ENCODE measurements at places on chromosomes 13 and 19.

GRCh38 chr13:63010072-63010658 is 1594.5 kb upstream of the PCDH20 start:
- no peak for DNase-seq

DNA sequence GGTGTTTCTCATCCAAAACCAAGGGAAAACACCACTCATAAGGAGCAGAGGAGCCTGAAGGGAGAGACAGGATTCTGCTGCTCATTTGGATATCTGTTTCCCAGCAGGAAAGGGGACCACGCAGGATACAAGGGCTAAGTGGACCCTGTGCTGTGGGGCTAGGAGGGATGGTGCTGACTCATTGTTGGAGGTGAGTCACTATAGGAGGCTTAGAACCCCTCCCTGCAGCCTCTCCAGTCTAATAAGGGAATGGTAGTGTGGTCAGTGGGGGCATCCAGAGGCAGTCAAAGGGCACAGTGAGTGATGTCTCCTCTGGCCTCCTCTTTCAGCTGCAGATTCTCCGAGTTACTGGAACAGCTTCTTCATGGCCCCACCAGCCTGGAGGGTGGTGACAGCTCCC is 442.3 kb downstream of the TUBA3C start:
- no peak for DNase-seq

DNA sequence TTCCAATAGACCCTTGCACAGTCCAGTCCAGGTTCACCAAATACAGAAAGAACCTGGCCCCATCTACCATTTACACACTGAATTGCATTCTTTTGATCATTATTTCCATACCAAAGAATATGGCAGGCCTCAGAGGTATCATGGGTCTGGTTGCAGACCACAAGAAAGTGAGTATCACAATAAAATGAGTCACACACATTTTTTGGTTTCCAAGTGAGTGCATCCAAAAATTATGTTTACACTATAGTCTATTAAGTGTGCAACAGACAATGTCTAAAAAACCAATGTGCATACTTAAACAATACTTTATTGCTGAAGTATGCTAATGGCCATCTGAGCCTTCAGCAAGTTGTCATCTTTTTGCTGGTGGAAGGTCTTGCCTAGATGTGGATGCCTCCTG is 105.3 kb downstream of the SPACA7 start:
- DNase-seq = no peak

GRCh38 chr19:58046856-58047255 is 12.2 kb upstream of the ZNF135 start:
- no peak for DNase-seq

- no peak for DNase-seq
Measured at GRCh38 chr13:80033951-80034350, 307.0 kb downstream of the SPRY2 start.

DNA sequence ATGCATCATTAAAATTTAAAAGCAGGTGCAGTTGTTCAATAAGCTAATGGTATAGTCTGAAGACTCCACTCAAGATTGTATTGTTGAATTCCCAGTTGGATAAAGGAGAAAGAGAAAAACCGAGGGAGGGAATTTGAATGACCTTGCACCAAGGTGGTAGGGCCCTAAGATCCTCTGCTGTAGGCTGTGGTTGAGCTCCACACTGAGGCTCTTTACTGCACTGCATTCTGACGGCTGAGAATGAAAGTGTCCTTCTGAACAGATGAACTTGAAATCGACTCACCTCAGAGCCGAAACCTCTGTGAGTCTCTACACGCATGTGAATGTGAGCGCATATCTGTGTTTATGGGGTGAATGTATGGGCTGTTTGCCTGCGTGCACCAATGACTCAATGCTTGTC is 388.9 kb upstream of the DACH1 start:
- DNase-seq = peak; percentile 15

DNA sequence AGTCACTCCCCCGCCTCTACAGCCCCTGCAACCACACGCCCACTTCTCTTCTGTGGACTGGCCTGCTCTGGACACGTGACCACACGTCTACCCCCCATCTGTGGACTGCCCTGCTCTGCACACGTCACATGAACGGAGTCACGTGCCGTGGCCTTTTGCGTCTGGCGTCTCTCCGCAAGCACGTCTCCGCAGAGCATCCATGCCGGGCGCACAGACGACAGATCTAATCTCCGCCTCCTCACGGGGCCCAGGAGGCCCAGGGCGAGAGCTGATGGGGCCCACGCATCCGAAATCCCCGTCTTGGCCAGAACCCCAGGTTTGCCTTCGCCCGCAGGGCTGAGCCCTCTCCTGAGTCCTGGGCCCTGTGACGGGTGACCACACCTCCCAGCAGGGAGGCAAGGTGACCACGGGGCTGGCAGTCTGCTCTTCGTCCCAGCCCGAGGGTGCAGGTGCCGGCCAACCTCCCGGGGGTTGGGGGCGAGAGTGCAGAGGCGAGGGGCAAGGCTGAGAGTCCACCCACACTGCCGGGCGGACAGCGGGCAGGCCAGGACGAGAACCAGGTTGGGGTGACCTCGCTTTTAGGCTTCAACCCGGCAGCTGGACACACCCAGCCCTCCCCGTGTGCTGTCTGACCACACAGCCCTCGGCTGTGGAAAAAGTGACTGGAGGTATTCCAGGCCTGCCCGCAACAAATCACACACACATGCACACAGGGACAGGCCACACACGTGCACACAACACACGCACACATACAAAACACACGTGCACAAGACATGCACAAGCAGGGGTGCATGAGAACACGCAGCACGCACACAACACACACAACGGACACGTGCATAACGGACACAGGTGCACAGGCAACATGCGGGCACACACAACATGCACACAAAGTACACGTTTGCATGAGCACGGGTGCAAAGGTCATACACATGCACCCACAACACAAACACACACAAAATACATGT is 3.9 kb downstream of the SBNO2 start:
- no peak for DNase-seq

DNA sequence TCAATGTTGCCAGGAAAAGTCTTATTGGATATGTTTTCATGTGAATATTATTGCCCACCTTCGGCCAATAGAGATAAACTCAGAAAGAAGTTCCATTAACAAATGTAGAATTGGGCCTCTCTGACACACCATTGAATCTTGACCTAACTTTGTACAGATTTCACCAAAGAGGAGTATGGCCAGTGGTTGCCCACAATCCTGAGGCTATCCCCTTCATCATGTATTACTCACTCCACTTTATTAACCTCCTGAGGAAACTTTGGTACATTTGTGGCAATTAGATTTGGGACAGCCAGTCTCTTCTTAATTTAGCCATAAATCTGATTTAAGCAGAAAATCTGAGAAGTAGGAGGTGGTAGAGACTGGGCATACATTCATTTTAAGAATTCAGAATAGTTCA is 53.3 kb upstream of the POSTN start:
- no peak for DNase-seq

GRCh38 chr19:44642377-44642776 is 1.3 kb upstream of the PVR start:
- DNase-seq = no peak

DNA sequence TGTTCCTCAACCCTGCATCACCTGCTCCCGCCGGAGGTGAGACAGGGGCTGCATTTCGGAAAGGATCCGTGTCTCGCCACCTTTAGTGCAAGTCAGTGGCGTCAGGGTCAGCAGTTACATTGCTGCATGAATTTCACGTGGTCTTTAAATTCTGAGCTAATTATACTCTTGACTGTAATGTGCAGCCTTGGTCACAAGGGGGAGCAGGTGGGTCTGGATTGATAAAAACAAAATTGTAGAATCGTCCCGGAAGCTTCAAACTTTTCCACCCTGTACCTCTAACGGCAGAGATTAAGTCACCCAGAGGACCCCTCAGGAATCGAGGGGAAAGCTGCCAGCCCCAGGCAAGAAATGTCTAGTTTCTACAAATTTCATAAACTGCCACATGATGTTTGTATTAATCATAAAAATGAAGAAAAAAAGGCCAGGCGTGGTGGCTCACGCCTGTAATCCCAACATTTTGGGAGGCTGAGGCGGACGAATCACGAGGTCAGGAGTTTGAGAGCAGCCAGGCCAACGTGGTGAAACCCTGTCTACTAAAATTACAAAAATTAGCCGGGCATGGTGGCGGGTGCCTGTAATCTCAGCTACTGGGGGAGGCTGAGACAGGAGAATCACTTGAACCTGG is 20.2 kb downstream of the BBC3 start:
- peak; percentile 45 for DNase-seq

DNA sequence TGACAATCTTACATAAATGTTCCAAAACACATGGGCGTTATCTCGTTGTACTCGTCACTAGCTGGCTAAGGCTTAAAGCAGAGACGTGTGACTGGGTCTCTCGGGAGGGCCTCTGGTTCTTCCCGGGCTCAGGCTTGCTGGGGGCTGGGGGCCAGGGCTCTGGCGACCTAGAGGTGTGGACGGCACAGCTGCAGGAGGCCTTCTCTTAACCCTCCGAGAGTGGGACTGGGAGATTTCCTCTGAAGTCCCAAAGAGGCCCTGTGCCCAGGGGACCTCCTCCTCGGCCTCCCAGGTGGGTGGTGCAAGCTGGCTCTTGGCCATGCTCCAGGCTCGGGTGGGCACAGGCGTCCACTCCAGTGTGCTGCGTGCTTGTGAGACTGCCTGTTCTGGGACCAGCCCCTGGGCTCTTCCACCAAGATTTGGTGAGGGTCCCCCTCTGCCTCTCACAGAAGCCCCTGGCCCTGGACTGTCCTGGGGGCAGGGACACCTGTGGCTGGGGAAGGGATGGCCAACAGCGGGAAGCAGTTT is 2.2 kb downstream of the CAPS start:
- no peak for DNase-seq

DNA sequence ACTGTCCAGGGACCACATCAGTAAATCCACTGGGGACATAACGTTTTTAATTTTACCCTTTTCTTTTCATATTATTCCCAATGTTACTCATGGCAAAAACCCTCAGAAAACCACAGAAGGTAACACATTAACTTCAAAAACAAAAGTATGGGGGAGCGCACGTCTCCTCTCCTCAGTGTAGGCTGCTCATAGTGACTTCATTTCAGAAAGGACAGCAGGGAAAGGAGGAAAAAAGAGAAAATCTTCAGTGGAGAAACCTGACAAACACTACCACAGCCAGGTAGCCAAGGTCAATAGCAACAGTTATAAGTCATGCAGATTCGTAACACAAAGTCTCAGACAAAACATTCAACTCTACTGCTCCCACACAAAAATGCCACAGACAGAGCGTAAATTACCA is 21.4 kb downstream of the DZIP1 start:
- DNase-seq = no peak

DNA sequence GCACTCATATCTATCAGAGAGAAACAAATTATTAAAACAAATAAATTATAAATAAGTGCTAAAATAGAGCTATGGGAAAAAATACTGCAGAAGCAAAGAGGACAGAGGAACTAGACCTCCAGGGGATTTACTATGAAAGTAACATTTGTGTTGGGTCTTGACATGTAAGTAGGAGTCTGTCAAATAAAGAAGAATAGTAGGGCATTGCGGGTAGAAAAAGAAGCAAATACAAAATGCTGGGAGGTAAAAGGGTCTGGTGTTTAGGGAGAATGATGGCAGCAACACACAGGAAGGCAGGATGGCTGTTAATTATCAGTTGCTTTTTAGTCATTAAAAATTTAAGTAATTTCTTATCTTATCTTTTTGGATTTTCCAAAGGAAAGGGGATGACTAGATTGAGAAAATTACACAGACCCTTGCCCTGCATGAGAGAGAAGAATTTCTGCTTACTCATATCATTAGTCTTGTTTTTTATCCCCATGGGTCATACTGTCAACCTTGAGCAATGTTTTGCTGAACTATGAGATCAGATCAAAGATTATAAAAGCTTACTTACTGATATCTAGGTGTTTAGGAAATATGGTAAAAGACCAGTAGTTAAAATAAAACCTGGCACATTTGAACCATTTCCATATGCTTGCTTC is 472.7 kb downstream of the DIAPH3 start:
- no peak for DNase-seq

GRCh38 chr13:98649861-98650260 is 73.0 kb upstream of the STK24 start:
- DNase-seq = no peak

GRCh38 chr13:33797622-33798021 is 20.3 kb upstream of the RFC3 start:
- DNase-seq = no peak

DNA sequence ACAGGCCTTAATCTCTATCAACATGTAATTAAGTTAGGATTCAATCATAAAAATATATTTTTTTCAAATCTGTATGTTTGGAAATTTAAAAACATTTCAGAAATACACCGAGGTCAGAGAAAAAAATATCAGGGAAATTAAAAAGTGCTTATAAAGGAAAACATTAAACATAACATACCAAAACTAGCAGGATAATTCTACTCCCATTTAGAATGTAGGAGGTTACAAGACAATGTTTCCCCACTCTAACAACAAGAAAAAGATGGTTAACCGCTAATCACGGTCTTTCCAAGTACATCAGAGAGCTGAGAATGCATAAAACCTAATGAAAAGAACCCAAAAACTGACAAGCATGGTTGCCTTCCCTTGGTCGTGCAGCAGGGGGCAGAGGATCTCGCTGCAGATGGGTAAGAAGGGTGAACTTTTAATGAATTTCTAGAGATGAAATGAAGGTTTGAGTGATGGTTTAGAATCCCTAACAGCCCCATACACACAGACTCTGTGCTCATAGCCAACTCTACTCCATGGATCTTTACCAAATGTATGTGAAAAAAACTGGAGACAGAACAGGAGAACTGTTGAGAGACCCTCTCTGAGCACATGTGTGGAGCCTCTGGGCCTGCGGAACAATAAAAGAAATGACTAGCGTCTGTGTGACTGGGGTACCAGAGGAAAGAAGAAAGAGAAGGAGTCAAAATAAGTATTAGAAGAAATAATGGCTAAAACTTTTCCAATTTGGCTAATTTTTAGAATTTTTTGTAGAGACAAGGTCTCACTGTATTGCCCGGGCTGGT is 51.3 kb upstream of the LSM14A start:
- DNase-seq = no peak

DNA sequence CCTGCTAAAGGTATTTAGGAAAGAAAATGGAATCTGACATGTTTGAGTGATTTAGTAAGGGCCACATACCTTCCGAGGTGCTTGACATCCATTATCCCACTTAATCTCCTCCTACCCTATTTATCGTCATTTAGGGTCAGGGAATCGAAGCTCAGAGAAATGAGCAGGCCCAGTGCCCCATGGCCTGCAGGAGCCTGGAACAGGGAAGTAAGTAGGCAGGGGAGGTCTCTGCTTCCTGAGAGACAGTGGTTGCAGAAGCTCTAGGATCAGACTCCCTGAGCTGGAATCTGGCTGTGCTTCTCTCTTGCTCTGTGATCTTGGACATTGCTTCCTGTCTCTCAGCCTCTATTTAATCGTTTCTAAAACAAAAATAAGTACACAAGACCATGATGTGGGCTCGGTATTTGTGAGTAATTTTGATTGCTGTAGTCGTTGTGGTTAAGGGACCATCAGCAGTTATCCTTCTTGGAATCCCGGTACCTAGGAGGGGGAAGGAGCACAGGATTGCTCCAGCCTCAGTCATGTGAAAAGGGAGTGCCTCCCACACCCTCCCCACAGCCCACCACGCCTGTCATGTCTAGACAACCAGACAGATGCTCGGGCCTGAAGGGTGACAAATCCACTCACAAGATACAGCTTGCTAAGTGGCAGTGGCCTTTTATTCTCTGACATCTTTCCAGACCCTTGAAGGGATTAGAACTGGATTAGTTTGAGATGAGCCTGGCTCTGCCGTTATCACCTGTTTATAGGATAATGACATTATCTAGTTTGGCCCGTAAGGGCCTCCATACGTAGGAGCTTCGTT is 169.2 kb upstream of the TSHZ3 start:
- DNase-seq = no peak

Measured in non-pigmented ciliary epithelial cell (primary cell).